Gastroesophageal sphincter (tissue), 4 donors: ENCODE measurements at places on chromosomes 11 and 22. TPM values are rescaled to one million over a fixed set of nuclear protein-coding genes. Genes with fewer than 3 reads are reported as not detected.

- ATAC-seq: no peak
- no peak overlapping the region for H3K4me3 ChIP-seq
These were observed 31.9 kb upstream of the RTL6 start for GRCh38 chr22:44529827-44530523.

DNA sequence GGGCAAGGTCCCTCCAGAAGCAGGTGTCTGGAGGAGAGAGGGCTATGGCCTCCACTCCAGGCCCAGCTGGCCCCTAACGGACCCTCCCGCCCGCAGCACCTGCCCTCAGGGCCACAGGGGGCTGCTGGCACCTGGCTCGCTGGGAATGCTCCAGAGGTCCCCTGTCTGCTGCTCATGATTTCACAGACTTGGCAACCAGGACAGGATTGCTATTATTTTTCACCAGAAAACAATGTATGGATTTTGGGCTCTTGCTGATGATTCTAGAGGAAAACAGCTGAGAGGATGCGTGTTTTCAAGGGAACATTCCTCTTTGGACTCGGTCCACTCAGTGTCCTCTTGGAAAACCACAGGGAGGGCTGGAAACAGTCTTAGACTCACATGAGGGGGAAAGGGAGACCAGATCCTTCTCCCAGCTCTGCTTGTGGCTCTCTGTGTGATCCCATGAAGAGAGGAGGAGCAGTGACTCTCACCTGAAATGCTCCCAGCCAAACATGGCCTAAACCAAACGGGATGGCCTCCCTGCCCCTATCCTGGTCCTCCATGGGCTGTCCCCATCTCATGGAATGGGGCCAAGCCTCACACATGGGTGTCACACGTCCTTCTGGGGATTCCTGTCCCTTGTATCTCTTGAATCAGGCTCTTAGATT, 15.8 kb downstream of the MYEOV start:
- peaks cover 5% of the 10 kb centered on the region for H3K4me1 ChIP-seq
- no peak overlapping the region for H3K4me3 ChIP-seq
- H3K27me3 ChIP-seq: peaks cover 5% of the 10 kb centered on the region

- no peak overlapping the region for H3K4me3 ChIP-seq
- H3K36me3 ChIP-seq: no peaks in the 10 kb centered on the region
- H3K4me1 ChIP-seq: peaks cover 6% of the 10 kb centered on the region
- peaks cover 72% of the 10 kb centered on the region for H3K27me3 ChIP-seq
These were observed 25.1 kb downstream of the ELFN2 start for GRCh38 chr22:37402184-37402506.

DNA sequence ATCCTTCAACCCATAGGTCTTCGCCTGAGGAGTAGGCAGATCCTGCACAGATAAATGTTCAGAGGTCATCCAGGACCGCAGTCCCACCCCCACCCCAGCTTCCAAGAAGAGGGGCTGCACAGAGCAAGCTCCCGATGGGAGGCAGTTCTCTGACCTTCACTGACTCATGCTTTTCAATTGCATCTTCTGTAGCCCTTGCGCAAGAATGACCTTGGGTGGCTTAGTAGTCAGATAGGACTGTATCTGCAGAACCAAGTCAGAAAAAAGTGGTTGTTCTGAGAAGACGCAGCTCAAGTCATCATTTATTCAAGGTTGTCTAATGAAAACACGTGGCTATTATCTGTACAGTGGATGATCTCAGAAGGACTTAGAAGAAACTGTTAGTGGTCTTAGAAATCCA, 16.4 kb upstream of the GRAMD1B start:
- no peak overlapping the region for H3K4me3 ChIP-seq
- H3K27ac ChIP-seq: no peak overlapping the region
- no peak for ATAC-seq
- no peaks in the 10 kb centered on the region for H3K27me3 ChIP-seq

Gene DEUP1
- total RNA-seq: not detected

Gene NAT10
- 27.5 TPM for total RNA-seq
